ENCODE measurements at places on chromosomes 5 and 9.

DNA sequence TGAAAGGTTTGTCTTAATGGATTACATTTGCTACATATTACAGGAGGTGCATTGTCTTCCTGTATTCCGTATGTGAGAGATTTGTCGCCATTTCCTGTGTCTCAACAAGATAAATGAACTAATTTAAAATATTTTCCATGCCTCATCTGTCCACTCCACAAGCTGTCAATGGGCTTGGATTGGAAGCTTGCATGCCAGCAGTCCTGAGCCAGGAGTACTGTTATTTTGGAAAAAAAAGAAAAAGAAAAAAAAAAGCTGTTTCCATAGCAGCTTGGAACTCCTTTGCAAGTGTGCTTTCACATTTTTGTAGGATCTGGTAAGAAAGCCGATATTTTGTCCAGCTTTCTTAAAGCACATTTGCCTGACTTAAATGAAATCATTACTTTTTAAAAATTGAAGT is 330.8 kb downstream of the KDM4C start:
- no peak for DNase-seq

DNA sequence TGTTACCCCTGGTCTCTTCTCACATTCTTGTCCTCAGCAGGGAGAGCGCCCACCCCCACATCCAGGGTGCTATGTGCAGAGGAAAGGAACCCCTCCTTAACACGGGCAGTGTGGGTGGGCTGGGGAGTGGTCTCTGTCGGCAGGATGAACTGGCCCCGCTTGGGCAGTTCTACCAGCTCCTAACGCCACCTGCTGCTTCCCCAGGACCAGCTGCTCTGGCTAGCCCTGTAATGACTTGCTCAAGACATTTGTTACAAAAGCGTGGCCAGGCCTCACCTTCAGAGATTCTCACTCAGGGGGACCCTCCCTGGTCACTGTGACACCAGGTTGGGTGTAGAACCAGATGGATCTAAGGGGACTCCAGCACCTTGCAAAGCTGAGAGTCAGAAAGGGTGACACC is 82.4 kb downstream of the HMCN2 start:
- DNase-seq, result no peak

DNA sequence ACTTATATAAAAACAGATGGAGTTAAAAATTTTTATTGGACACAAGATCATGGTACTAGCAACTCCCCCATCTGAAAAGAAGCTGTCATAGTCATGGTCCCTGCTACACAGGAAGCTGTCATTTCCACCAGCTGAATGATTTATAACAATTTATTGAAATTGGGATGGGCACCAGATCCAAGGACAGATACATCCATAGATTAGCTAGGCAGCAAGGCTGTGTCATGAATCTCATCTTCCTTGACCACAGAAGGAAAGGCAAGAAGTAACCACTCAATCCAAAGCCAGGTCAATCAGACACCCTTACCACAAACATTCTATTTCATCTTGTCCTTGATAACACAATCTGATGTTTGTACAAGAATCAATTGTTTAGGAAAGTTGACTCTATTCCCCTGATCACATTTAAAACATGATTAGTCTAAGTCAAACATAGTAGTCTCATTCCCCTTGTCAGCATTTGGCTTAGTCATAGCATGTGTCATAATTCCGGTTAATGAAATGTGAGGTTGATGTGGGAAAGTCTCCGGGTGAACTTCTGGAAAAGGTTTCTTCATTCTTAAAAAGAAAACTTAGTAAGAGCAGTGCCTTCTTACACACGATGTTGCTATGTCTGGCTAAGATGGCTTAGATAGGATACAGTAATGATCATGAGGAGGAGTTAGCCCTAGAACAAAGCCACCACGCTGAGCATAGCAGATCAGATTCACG is 462.6 kb upstream of the PAPPA start:
- no peak for DNase-seq

DNA sequence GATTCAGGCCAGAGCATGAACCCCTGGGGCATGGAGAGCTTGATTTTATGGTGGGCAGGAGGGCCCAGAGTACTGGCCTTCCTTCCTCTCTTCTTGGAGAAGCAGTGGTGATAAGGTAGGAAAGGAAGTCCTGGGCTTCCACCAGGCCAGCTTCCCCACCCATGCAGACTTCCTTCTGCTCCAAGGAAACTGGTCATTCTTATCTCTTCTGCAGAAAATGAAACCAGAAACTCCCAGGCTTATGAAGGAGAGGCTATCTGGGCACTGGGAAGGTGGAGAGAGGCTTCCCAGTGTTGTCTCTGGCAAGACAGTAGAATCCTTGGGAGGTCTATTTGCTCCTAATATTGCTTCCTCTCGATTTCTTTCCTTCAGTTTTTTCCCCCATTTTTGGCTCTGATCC is 110.5 kb upstream of the EQTN start:
- DNase-seq, result no peak

GRCh38 chr5:172443441-172444109 is 10.8 kb downstream of the SH3PXD2B start:
- no peak for DNase-seq

DNA sequence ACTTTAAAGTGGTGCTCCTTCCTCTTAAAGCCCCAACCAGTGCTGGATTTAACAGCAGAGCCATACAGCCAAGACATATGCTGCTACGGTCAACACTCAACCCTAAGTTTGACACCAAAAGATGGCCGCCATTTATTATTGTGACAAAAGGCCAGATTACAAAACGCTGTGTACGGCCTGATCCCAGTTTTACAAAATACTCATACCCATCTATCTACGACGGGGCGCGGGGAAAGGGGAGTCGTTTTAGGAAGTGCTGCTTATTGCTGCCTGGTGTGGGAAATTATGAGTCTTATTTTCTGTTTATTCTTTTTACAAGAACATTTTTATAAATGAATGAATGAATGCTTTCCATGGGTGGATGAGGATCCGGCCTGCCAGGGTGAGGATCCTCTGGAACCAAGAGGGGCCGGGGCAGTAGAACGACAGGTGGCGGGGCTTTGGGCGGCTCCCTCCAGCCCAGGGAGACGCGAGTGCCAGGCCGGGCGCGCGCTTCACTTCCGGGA is 457 bp upstream of the IDNK start:
- DNase-seq, result no peak

DNA sequence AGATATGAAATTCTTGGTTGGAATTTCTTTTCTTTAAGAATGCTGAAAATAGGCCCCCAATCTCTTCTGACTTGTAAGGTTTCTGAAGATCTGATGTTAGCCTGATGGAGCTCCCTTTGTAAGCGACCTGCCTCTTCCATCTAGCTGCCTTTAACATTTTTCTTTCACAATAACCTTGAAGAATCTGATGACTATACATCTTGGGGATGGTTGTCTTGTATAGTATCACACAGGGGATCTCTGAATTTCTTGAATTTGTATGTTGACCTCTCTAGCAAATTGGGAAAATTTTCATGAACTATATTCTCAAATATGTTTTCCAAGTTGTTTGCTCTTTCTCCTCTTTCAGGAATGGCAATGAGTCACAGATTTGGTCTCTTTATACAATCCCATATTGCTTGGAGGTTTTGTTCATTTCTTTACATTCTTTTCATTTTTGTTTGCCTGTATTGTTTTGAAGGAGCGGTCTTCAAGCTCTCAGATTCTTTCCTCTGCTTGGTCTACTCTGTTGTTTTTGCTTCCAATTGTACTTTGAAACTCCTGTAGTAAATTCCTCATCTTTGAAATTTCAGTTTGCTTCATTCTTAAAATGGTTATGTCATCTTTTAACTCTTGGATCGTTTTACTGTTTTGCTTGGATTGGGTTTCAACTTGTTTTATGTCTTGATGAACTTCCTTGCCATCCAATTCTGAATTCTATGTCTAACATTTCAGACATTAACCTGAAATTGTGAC is 245.2 kb upstream of the TARS1 start:
- DNase-seq, result no peak
